ENCODE measurements at places on chromosomes 13 and 19.

DNA sequence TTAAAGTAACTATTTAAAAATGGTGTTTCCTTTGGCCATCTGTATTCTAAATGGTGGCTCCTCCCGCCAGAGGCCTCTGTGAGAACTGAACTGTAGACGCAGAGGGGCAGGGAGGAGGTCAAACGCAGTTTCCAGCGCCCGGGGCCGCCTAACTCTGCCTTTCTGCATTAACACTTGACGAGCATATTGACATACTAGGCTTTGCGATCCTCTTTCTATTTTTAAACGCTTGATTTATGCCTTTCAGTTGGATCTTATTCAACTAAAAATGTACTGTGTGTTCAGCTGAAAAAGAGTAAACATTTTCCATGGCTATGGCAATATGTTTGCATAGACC lies 74.7 kb downstream of the SPACA7 start:
- DNase-seq = no peak

DNA sequence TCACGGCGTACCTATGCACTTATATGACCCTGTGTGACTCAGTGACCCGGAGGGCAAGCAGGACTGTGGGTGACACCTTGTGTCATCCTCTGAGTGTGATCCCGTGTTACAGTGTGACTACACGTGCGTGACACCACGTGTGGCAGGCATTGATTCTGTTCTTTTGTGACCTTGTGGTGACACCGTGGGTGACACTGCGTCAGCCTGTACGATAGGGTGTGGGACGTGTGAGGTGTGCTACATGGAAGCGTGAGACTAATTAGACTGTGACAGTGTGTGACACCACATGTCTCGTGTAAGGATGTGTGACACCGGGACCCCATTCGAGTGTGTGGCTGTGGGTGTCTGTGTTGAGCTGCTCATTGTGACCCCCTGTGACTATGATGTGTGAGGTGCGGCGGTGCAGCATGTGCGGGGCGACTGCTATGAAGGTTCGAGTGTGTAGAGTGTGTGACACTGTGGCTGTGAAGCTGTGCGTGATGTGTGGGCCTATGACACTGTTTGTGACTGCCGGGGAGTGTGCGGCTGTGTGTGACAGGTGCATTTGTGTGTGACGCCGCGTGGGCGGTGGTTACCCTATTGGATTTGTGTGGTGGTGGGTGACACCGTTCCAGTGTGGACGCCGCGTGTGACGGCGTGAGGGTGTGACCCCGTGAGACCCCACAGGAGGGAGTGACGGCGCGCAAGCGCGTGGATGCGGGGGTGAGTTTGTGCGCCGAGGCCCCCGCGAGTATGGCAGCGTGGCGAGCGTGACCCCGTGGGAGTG lies 399 bp upstream of the SPTBN4 start:
- DNase-seq = no peak

GRCh38 chr13:53017433-53017970 lies 11.1 kb upstream of the OLFM4 start:
- DNase-seq = no peak

- DNase-seq = no peak
Observed at GRCh38 chr13:111912991-111913760, 153.8 kb upstream of the SOX1 start.

- no peak for DNase-seq
Observed at GRCh38 chr19:44571830-44572580, 41.4 kb upstream of the IGSF23 start.

- DNase-seq = no peak
Observed at GRCh38 chr19:19749908-19750841, 17.3 kb upstream of the ZNF14 start.

DNA sequence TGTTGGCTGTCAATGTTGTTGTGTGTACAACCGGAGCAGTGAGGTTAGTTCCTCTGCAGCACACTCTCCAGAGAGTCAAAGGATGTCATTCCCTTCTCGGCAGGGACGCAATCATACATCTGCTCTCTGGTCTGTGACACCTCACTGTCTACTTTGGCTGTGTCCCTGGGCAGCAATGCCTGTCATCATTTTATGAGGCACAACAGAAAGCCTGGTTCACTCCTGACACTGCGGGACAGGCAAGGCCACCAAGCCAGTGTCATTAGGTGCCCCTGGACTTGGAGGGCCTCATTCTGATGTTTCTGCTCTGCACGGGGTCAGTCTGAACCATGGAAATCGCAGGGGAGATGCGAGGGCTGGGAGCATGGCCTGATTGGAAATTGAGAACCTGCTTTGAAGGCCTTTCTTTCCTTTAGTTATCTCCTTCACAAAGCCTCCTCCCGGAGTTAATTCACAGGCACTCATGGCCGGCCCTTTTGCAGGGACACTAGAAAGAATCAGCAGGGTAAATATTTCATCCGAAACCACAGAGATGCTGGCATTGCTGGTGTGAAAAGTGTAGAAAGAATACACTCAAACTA lies 284.4 kb downstream of the ZNF536 start:
- no peak for DNase-seq

DNA sequence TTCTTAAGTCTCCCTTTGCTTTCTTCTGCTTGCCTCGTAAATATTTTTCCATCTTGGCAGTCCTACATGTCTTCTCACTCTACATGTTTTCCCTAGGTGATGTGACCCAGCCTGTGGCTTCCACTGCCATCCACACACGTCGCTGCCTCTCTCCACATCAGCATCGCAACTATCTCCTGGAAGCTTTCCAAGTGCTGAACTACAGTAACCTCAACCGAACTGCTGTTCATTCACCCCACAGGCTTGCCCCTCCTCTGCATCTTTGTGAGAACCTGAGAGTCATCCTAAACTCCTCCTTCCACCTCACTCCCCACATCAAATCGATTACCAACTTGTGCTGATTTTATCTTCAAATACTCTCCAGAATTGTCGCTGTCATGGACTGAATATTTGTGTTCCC lies 41.2 kb upstream of the USPL1 start:
- no peak for DNase-seq

- peak; percentile 53 for DNase-seq
Observed at GRCh38 chr19:13154911-13155471, 4.8 kb downstream of the IER2 start.

All from SK-N-DZ (cell line).